RWPE1 (cell line): ENCODE measurements at places on chromosomes 7 and 10.
A peak's percentile ranks its signal among the peaks of the same experiment; 100 is the strongest.

DNA sequence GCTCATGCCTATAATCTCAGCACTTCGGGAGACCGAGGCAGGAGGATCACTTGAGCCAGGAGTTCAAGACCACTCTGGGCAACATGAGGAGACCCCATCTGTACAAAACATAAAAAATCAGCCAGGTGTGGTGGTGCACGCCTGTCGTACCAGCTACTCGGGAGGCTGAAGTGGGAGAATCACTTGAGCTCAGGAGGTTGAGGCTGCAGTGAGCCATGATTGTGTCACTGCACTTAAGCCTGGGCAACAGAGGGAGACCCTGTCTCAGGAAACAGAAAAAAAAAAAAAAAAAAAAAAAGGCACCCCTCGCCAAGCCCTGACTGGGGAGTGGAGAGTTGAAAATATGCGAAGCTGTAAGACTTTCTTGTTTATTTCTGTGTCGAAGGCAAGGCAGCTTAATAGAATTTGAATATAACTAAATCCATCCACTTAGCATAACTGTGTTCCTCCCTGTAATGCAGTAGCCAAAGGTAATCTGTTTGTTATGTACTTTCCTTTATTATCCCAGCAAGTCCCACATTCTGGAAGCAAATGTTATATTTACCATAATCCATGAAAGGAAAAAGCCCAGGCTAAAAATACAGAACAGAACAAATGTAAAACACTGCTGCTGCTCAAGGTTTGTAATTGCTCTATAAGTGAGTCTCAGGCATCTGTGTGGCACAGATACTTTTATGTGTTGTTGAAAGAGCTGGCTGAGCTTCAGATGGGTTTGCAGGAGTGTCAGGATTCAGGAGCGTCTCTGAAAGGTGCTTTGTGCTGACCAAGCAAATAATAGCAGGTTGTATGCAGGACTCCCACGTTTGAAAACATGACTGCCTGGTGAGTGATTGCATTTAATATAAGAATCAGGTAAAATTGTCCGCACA lies 127.2 kb downstream of the CELF2 start:
- DNase-seq = no peak

GRCh38 chr10:101690461-101690860 lies 4.5 kb downstream of the FBXW4 start:
- no peak for DNase-seq

DNA sequence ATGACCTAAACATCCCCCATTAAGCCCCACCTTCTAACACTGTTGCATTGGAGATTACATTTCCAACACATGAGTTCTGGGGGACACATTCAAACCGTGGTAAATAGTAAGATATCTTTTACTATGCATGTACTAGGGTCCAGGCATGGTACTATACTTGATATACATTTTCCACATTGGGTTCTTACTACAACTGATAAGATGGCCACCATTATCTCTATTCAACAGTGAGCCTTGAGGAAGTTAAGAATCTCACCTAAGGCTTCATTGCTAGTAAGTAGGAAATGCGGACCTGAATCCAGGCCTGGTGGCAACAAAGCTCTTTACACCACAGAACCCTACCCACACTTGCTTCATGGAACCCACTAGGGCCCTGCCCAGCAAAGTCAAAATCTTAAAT lies 5.7 kb downstream of the PANK1 start:
- no peak for DNase-seq

DNA sequence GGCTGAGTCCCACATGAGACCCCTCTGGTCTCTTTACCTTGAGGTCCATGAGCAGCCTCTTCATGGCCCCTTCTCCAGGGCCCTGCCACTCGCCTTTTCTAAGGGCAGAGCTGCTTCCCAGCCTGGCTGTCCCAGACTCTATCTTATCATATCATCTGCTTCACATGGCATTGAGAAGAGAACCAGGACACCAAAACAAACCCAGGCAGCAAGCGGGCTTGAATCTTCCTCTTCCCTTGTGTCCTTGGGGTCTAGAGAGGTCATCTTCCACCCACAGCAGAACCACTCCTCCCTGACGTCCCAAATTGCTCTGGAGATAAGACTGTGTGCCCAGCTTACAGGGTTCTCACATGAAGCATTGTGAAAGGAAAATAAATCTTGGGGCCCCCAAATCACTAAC lies 261.3 kb upstream of the AUTS2 start:
- DNase-seq = no peak

DNA sequence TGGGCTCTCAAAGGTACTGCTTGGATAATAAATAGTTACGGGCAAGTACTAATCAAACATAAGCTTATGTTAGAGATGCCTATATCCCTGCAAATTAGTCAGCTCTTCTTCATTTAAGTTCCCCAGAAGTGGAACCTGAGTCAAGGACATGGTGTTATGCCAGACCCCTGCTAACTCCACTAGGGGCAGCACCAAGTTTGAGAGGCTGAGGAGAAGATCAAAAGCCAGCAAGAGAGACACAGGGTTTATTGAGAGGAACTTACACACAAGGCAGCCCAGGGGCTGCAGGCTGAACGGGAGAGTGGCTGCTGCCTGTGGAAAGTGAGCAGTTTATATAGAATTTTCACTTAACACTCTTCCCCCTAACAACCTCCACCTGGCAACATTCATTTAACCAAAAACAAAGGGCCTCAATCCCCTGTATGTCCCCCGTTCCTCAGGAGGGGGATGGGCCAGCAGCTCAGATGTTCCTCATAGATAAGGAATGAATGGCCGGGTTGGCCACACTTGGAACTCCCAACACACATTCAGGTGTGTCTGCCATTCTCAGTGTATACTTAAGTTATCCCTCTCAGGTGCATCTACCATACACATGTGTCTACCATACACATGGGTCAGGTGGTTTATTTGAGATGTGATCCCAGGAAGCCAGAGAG lies 62.6 kb upstream of the GHITM start:
- no peak for DNase-seq

- DNase-seq = no peak
These were observed 16.0 kb downstream of the PDGFA start for GRCh38 chr7:503575-504111.

DNA sequence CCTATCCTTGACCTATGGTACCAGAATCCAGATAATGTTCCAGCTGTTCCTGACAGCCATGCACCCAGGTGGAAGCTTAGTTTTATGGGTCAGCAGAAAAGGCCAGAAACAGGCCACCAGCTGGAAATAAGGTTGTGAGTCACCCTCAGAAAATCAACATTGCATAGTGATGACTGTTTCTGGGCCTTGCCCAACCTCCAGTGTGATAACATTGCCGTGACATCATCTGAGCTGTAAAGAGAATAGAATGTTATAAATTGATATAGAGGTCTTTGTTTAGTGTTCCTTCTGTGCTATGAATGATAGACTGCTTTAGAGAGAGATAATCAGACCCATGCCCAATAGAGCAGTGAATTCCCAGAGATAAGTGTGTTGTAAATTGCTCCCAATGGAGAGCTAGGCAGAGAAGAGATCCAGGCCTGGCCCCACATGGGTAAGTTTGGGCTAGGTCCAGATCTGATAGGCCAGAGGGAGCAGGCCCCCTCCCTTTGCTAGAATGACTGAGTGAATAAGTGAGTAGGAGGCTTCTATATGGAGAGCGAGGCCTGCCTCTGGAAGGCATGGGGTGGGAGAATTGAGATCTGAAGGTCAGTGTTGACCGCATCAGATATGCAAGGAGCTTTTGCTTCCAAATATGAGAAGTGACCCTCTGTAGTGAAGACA lies 14.2 kb upstream of the HPS1 start:
- DNase-seq = peak; percentile 90

- no peak for DNase-seq
These were observed 39.1 kb downstream of the KCNH2 start for GRCh38 chr7:150939052-150939451.

GRCh38 chr7:159012353-159013069 lies 132.2 kb downstream of the VIPR2 start:
- no peak for DNase-seq

- DNase-seq = peak; percentile 49
These were observed 272.8 kb upstream of the IMMP2L start for GRCh38 chr7:111835066-111835465.

DNA sequence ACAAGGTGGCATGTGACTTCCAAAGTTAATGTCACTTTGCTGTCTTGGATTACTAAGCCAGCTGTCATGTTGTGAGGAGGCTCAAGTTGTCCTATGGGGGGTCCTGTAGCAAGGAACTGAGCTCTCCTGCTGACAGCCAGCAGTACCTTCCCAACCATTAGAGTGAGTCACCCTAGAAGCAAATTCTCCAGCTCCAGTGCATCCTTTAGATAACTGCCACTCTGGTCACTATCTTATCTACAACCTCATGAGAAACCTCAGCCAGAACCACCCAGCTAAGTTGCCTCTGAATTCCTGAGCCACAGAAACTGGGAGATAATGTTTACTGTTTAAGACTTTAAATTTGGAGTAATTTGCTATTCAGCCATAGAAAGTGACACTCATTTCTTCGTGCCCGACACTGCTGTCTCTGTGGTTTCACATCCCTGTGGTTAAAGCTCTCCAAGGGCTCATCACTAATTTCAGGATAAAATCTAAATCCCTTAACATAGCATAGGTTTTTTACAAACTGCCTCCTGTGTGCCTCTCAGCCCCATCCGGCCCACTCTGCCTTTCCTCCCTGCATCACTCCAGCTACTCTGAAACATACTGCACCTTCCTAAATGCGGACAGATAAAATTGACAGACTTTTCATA lies 83.5 kb downstream of the PRR15 start:
- DNase-seq = no peak

DNA sequence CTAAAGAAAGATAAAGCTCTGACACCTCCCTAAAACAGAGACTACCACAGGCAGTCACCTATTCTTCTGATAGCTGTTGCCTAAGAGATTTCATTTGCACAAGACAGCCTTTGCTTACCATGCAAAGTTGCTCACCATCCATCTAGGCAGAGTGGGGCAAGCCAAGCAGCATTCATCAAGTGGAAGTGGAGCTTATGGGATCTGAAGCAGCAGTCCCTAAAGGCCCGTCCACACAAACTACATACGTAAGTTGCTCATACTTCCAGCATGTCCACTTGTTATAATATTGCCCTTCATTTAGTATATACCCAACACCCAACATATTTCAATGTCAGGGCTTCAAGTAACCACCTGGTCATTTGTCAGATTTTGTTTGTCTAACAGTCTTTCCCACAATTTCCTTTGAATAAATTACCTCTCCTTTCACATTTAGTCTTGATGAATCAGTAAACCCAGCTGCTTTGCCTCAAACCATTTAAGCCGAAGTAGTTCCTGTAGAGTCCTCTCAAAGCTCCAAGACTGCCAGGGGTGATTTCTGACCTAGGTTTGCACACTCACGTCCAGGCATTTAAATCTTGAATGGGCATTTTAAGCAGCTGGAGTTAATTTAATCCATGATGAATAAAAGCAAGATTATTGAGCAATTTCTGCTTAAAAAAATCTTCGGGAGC lies 67.9 kb downstream of the ATAD1 start:
- DNase-seq = no peak

DNA sequence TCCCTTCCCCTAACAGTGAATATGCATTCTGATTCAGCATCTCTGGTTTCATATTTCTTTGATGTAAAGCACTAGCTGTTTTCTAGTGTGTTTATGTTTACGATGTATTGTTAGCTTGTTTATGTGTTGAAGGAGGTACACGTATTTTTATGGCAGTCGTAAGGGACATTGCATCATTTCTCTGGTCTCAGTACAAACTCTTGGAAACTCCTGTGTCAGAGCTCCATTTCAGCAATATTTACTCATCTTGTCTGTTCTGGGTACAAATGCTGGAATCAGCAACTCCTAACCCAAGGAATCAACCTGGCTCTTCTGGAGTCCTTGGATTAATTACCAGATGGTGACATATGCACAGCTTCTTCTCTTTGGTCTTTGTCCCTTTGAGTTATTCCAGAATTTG lies 270.0 kb upstream of the PLXDC2 start:
- no peak for DNase-seq

DNA sequence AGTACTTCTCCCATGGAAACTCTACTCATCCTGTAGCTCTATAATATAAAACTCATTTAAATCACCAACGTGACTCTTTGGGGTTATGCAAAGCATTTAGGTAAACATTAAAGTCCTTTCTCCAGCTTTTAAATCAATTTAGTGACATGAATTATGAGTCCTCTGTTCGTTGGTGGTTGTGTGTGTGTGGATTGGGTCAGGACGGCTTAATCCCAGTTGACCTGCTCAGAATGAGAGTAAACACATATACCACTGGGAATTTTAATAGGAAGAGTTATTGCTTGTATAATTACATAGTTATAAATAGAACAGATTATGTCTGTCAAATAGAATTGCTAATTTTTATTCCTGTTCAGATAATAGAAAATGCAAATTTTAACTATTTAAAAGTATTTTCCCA lies 30.7 kb upstream of the ADCY1 start:
- no peak for DNase-seq

GRCh38 chr7:106957766-106958165 lies 86.7 kb upstream of the PRKAR2B start:
- peak; percentile 7 for DNase-seq

- DNase-seq = no peak
These were observed 13.0 kb upstream of the TRPV6 start for GRCh38 chr7:142898377-142899170.

DNA sequence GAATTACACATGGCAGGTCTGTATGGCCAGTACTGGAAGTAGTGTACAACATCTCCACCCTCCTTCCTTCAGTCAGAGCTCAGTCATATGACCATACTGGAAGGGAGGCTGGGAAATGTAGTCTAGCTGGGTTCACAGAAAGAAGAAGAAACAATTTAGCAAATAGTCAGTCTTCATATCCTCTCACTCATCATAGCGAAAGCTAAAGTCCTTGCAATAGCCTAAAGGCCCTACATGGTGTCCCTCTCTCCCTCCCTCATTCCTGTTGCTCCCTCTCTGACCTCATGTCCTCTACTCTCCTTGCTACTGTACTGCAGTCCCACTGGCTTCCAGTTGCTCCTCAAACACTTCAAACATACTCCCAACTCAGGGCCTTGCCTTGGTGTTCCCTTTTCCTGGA lies 4.3 kb upstream of the CALU start:
- no peak for DNase-seq

DNA sequence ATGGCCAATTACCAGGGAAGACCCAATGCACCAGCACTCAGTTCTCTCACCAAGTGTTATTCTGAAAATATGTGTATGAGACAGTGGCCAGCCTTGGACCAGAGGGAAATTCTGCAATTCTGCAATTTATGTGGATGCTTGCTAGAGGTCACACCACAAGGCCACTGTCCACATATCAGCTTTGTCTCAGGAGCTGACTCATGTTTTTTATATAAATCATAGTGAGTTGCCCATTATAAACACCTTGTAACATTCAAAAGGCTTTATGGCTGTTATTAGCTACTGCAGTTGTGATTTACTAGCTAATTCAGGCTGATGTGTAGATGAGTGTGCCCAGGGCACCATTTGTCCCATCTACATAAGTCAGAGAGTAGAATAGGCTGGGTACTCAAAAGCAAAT lies 649.0 kb downstream of the LRMDA start:
- DNase-seq = no peak

DNA sequence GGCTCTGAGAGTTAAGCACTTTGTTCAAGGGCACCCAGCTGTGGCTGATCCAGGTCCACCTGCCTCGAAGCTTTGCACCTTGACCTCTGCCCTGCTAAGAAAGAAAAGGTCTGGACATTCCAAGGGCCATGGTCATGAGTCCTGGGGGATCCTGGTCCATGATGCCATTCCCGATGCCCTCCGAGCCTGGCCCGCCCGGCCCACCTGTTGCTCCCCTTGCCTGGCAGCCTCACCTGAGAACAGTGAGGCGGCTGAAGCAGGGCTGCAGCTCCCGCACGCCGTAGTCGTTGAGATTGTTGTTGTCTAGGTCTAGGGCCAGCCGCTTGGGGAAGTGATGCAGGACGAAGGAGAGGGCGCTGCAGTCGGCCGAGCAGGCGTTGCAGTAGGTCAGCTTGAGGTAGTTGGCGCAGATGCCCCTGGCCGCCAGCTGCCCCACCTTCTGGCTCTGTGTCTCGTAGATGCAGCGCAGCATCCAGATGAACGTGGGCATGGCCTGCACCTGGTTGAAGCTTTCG lies 27.5 kb downstream of the NOD1 start:
- DNase-seq = no peak
